Panc1 (cell line): ENCODE measurements at places on chromosomes 2 and 18.

DNA sequence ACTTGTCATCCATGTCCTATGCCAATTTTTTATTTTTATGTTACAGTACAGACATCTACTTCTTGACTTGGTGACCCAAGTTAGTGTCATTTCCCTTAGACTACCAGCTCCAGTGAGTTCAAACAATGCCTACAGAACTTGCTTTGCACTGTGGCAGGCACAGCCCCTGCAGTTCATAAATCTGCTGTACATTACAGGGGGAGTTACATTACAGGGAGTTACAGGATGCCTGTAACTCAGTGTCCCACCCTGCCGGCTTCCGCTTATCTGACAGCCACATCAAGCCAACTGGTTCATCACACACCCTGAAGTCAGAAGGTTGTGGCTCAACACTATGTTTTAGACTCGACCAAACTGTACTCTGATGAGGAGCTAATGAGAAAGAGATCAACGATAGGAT is 7.8 kb upstream of the NPAS2 start:
- no peak for DNase-seq

DNA sequence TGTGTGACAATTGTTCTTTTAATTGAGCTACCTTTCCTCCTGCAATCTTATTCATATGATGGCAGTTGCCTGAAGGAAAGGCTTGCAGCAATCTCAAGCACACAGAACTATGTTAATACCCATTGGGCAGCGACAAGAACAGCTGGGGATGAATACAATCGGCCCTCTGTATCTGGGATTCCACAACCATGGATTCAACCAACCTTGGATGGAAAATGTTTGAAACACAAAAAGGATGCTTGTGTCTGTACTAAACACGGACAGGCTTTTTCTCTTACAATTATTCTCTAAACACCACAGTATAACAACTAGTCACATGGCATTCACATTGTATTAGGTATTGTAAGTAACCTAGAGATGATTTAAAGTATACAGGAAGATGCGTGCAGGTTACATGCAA is 256.1 kb upstream of the SIX2 start:
- no peak for DNase-seq

DNA sequence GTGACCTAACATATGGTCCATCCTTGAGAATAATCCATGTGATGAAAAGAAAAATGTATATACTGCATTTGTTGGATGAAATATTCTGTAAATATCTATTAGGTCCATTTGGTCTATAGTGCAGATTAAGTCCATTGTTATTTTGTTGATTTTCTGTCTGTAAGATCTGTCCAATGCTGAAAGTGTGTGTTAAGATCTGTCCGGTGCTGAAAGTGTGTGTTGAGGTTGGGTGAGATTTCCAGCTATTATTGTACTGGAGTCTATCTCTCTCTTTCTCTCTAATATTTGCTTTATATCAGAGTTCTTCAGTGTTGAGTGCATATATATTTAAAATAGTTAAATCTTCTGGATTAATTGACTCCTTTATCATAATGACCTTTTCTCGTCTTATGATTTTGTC is 828.8 kb upstream of the CRIM1 start:
- DNase-seq = no peak

DNA sequence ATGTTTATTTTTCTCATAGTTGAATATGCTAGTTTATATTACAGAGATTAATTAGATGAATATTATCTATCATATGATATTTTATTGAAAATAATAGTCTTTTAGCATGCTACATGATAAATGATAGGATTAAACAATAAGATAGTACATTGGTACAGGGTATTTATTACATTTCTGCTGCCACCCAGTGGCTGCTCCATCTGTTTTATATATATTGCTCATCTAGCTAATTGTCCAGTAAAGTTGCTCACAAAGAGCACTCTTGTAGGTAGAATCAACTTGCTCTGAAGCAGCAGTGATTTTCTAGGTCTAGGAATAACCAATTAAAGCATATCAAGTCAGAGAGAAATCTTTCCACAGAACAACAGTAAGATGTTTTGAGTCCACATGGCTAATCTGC is 183.3 kb downstream of the ASXL3 start:
- no peak for DNase-seq

DNA sequence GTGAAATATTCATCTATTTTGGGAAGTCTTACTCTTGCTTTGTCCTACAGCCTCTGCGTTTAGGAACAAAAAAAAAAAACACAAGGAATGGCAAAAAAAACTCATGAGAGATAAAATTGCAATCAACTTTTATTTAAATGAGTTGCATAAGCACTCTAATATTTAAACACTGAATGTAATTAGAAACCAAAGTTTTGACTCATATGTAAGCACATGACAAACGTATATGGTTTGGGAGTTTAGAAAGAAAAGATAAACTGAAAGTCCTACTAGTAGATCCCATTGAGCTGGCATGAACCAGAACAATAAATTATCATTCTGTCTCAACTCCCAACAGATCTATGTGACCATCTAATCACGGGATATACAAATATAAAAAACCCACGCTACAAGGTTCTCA is 44.8 kb downstream of the REV1 start:
- DNase-seq = no peak

DNA sequence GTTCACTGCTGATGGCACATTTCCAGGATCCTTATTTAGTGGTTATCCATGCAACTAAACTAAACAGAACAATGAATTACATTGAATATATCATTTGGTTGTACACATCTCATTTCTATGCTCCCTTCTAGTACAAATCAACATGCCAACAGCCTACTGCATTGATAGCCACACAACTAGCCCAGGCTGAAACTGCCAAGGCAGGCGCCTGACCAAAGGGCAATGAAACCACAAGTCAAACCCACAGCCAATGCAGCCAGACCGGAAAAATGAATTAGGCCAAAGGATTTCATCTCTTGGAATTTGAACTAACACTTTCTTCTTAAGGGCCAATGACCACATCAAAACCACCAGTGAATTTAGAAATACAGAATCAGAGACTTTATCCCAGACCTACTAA is 196.4 kb downstream of the NOL4 start:
- no peak for DNase-seq

GRCh38 chr18:4260107-4260506 is 195.0 kb downstream of the DLGAP1 start:
- DNase-seq = no peak

DNA sequence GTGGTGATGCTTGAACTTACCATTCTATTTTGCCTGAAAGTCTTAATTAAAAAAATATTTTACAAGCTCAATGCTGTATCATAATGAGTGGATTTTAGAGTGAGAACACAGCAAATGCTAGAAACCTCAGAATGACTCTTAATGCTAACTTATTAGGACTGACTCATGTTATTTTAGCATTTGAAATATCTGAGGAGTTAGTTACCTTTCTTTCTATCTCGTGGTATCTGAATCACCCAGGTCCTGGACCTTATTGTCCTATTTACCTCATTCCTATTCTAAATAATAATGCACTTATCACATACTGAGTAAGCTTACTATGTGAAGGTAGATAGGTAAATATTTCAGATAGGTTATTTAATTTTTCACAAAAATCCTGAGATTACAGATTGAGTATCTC is 70.7 kb downstream of the SOS1 start:
- no peak for DNase-seq

DNA sequence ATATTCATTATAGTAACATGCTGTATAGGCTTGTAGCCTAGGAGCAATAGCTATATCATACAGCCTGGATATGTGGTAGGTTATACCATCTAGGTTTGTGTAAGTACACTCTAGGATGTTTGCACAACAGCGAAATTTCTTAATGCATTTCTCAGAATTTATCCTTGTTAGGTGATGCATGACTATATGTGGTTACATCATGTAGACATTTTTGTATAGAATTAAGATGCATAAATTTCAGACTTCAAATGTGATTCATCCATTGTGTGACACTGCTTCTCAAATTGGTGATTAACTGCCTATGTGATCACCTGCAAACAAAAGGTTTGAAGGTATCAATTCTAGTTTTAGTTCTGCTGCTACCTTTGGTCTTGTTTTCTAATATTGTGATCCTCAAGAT is 1787.0 kb upstream of the PIK3C3 start:
- no peak for DNase-seq

DNA sequence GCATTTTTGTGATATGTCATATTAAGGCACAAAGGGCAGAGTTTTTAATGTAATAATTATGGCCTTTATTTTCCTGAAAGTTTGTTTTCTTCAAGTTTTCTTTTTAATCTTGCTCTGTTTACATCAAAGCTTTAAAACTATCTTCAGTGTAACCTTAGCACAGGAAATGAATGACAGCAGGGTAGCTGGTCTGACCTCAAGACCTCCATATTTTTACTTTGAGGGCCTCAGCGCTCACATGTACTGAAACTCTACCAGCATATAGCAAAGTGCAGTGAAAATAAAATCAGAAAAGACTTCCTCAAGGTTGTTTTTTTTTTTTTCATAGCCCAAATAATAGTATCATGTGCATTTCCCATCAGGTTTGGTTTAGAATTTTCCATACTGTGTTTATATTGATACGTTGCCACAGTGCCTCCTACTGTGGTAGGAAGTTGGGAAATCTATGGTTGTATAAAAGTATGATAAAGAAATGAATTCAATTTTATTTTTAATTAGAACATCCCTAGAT is 163.4 kb downstream of the UBE2E3 start:
- no peak for DNase-seq
